ENCODE measurements at places on chromosomes 11 and 22.

DNA sequence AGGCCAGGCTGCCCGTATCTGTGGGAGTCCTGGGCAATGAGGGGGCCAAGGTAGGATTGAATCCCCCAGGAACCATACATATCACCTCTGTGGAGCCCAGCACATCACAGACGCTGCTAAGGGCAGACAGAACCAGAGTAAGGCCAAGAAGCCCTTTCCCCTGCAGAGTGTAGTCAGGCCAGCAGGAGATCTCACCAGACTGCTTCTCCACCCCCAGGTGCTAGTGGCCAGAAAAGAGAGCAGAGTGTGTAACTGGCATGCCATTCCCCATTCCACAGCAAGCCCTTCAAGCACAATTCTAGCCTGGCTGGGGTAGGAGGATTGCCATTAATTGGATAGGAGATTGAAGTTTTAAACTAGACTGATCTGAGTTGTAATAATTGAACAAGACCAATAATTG, 28.0 kb upstream of the FCHSD2 start:
- no peak for DNase-seq

- DNase-seq = peak; percentile 11
These were observed 22.1 kb downstream of the GGTLC2 start for GRCh38 chr22:22666307-22667091.

DNA sequence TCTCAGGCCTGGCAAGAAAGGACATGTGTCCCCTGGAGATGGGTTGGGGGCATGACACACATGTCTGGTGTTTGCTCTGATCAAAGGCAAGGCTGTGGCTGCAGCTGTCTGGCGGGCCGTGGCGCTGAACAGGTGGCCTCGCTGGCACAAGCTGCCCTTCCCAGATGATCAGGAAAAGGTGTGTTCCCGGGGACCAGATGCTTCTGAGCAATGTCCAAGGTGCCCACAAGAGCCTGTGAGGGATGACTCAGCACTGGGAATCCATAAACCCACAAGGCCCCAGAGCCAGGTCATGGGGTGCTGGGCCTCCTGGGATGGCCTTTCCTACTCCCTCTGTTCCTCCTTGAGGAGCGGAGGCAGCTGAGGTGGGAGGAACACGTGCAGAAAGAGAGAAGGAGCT, 9.7 kb upstream of the LRP5 start:
- peak; percentile 71 for DNase-seq

DNA sequence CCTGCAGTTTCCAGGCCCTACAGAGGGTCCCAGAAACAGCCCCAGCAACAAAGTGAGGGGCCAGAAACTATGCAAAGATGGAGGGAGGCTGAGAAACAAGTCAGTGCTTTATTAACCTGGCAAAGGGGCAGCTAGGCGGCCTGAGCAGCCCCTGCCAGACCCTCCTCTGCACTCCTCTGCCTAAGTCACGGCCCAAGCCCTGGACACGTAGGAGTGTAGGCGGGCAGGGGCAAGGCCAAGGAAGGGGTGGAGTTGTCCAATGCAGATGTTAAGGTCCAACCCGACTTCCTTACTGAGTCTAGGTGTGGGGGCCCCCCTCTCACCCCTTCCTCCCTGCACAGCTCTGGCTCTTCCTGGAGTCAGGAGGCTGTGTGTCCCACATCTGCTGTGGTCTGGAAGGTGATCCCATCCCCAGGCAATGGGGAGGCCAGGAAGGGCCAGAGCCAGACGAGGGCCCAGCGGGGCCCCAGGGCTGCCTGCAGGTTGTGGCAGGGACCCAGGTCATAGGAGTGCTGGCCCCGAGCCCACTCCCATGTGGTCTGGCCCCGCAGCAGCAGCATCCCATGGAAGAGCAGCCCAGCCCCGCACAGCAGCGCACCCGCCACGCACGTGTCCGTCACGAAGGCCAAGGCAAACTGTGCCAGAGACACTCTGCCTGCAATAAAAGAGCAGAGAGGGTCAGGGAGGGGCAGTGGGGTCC, 6.5 kb downstream of the ZDHHC24 start:
- DNase-seq = no peak

DNA sequence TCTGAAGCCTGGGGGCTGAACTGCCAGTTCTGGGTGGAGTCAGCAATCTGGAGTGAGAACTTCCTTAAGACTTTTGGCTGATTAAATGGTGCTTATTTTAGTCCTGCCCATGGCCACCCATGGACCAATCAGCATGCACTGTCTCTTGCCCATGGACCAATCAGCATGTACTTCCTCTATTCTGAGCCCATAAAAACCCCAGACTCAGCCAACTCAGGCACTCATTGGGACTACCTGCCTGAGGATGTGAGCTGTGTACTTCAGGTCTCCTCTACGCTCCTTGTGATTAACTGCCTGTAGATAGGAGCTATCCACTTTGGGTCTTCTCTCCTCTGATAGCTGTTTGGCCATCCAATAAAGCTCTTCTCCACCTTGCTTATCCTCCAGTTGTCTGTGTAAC, 342.3 kb upstream of the CCDC179 start:
- DNase-seq = no peak
